Right lung (tissue), 10 donors: ENCODE measurements at places on chromosomes 11 and 22. TPM values are rescaled to one million over a fixed set of nuclear protein-coding genes. Genes with fewer than 3 reads are reported as not detected.
A peak's percentile ranks its signal among the peaks of the same experiment; 100 is the strongest.

GRCh38 chr11:8086001-8086479 lies 5.0 kb downstream of the TUB start:
- DNase-seq: peak; percentile 48

DNA sequence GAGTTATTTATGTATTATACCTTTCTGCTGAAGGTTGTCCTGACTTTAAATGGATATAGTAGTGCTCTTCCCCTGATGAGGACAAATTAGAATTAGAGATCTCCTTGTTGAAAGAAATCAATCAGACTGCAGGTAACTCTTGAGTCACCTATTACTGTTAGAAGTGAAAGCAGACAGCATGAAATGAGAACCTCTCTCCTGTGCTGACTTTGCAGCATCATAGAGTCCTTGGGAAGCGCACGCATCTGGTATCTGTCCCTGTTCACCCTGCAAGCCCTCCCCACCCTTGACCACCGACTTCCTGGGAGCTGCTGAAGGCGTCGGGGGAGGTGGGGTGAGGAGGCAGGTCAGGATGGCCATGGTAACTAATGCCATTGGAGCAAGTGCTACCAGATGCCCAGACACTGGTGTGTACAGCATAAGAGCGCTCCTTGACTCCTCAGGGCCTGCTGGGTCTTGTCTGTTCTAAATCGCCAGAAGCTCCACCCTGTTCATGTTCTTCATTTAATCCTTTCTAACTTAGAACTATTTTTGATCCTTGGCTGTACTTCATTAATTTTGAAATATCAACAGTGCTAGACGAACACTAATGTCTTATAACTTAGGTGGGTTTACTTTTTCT lies 143.9 kb downstream of the WNT7B start:
- DNase-seq: no peak

DNA sequence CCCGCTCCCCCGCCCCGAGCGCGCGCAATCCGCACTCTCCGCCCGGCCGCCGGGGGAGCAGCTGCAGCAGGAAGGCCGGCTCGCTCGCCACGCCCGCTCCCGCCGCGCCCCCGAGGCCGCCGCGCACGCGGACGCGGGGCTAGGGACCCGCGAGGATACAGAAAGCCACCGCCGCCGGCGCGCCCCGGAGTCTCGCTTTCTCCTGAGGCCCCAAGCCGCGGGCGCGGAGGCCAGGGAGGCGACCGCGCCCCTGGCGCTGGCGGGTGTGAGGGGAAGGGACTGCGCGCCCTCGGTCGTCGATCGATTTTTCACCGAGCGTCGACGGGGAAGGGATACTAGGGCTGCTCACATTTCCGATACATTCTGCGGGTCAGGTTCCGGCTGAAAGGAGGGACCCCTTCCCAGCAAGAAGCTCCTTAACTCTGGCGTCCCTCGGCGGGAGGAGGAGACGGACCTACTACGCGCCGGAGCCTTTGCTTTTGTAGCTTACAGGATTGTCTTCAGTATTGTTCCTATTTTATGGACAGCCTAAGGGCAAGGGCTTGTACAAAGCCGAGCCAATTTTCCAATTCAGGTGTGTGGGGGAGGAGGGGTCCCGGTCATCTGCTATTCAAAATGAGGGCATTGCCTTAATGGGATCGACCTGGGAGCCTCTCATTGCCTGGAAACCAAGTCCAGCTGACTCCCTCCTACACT lies 416 bp upstream of the GAB2 start:
- peak; percentile 81 for DNase-seq

GRCh38 chr11:12944889-12945288 lies 64.2 kb upstream of the RASSF10 start:
- DNase-seq: no peak

The SCN3B gene
- polyA plus RNA-seq: 5.8 TPM

The OR51B4 gene
- polyA plus RNA-seq: 0.63 TPM
